ENCODE measurements at places on chromosomes 2 and 18. TPM values are rescaled to one million over a fixed set of nuclear protein-coding genes. Genes with fewer than 3 reads are reported as not detected.

GRCh38 chr2:201698588-201699226, at the start of gene MPP4:
TSS of gene MPP4 (minus strand) at chr2:201698644. CDS start at chr2:201693954, 4,690 bp downstream.
- no peak for DNase-seq

DNA sequence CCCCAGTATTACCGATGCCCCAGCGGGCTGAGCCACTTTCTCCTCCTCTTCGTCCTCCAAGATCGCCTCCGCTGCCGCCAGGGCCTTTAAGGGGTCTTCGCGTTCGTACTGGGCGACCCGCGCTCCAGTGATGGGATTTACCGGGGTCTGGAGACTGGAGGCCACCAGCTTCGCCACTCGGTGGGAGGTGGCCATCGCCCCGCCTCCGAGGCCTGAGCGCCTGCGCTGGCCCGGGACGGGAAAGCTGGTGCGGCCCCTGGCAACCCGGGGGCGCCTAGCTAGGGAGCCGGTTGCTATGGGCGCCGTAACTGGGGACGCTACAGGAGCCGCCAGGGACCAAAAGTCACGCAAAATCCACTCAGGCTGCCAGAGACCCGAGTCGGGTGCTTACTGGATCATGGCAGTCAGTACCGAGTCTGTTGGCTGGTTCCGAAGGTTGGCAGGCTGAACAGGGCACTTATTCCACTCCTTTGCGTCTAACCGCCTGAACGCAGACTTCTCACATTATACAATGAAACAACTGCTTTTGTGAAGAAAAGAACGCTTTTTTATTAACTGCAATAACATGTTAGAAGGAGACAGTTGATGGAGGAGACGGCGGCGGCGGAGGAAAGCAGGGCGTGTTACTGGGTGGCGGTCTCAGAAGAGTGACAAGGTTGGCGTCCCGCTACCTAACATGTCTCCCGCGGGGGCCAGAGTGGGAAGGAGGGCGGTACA, at the start of gene FAM161A:
Gene FAM161A (minus strand): TSS at position 214 of the 717 bp plus-strand sequence. CDS start 19 bp downstream, at position 195.
- peak; percentile 75 for DNase-seq

- DNase-seq: no peak
Observed at GRCh38 chr2:119910566-119910965, 102.3 kb upstream of the EPB41L5 start.

Gene PROKR1
- 0.80 TPM for total RNA-seq

DNA sequence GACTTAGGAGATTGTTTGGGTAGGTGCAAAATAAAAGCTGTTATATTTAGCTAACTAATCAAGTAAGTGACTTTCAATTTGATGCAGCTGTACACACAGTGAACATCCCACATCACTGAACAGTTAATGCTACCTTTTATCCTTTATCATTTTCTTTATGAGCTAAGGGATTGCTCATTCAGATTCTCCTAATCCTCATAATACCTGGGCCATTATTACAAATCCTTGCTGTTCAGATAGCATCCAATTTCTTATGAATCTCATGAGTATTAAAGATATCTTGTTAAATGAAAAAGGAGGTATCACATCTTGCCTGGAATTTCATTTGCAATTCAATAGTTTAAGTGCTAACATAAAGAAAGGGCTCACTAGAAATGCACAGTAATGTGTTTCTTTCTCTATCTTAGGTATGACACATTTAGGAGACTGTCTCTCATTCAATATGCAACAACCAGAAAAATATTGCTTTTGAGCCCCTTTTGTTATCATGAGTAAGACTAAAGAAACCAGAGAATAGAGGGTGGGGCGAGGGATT, 918.5 kb downstream of the CBLN2 start:
- DNase-seq: no peak

DNA sequence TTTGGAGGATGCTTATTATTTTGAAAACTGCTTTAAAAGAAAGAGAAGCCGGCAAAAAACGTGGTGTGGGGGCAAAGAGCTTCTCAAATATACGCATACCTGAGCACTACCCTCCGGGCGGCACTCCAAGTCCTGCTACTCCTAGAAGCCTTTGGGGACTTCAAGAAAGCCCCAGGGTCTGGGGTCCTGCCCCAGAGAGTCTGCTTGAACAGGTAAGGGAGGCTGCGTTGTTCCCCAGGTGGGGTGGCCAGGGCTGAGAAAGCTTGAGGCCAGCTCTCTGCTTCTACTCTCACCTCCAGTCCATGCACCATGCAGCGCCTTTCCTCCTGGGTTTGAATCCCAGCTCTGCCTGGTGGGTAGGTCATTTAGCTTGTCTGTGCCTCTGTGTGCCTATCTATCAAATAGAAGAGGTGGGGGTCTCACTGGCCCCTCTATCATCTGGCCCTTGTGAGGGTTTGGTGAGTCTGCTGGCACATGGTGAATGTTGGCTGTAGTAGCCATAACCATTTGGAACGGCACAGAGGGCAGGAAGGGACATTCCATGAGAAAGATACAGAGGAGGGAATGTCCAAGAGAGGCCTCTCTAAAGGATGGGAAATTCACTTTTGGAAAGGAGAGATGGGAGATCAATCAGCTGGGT, 19.5 kb downstream of the MALL start:
- no peak for DNase-seq

GRCh38 chr18:11304928-11305327, 155.6 kb upstream of the PIEZO2 start:
- no peak for DNase-seq

GRCh38 chr2:164000176-164000575, 264.4 kb upstream of the FIGN start:
- no peak for DNase-seq

GRCh38 chr2:48452108-48452507, 77.8 kb upstream of the STON1 start:
- DNase-seq: no peak

Gene GLI2
- 3.6 TPM for total RNA-seq

DNA sequence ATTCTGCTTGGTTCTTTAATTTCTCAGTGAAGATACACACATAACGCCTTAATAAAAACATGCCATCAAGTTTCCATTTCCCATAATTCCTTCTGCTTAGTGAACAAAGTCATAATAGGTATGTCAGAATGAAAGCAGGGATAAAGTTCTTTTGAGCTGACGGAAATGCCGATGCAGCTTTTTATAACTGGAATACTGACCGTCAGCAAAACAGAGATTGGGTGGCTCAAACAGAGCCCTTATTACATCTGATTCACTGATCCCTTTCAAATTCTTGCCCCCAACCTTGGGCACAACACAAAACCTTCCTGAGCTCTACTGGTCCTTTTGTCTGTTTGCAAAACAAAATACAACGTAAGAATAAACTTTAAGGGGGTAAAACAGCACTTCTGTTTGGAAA, 140.4 kb downstream of the CDH2 start:
- no peak for DNase-seq

Gene SERPINB13
- total RNA-seq: not detected

DNA sequence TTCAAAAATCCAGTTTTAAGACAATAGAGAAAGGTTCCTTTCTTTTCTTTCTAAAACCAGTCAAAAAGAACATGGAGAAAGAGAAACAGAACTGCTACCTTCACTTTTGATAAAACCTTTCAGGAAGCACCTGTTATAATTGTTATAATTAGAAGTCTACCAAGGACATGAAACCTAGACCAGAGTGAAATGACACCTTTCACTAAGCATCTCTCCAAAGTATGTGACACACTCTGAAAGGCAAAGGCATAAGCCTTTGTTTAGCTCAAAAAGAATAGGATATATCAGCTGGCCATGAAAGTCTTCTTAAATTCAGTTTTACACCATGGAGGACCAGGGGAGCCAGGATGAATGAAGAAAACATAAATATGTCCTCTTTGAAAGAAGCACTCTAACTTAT, 18.8 kb upstream of the RBM45 start:
- DNase-seq: no peak

DNA sequence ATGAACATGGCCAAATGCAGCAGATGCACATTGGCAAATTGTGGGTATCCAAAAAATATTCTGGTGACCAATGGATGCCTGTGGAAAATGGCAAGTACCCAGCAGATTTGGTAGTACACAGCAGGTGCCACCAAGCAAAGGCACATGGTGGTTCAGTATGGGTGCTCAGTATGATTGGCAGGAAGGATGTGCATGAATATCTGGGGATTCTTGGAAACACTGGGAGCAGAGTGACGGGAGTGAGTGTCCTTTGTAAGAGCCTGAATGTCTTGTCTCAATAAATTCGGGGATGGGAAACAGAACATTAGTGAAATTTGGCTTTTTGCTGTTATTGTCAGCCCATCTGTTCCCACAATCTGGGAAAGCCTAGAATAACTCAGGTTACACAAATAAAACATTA, 36.8 kb upstream of the ACADL start:
- DNase-seq: no peak

DNA sequence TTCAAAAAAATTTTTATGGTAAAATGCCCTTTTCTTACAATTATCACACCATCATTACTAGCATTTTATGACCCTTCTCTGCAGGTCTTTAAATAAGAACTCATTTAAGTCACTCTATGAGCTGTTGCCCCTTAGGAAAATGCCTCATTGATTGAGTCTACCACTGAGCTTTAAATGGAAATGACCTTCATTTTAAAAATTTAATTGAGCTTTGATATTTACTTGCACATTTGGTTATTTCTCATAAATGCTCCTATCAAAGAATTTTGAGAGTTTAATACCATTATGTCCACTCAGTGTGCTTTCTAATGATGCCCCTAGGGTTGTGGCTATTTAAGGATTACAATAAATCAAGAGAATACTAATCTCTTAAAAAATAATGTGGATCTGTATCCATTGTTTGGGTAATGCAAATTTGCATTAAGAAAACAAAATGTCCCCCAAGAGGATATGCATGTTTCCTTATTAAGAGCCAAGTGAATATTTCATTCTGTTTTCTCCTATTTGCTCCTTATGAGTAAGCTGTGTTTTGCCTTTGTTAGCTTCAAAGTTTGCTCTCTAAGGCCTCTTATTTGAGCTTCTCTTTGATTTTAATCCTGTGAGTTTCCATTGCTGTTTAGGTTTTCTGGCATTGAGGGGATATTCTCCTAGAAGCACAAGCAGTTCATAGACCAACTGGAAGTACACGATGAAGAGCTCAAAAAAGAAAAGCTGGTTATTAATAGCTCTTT, 69.8 kb downstream of the CERS6 start:
- DNase-seq: no peak

GRCh38 chr2:125857971-125858794, 797.8 kb upstream of the GYPC start:
- no peak for DNase-seq

GRCh38 chr2:110100480-110100879, 15.1 kb downstream of the MALL start:
- no peak for DNase-seq

DNA sequence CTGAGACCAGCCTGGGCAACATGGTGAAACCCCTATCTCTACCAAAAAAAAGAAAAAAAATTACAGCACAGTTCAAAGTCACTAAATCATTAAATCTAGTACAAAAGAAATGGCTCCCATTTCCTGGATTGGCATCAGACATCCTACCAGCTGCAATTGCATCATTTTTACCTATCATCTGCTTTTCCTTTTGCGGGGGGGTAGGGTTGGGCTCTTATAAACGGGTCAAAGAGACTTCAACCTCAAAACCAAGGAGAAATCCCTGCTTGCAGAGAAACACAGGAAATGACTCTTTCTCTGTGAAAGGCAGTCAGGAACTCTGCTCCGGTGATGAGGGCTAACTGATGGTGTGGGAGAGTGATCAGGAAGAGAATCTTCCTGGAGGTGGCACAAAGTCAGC, 45.3 kb upstream of the RFX8 start:
- no peak for DNase-seq

Gene GCA
- 18.9 TPM for total RNA-seq

DNA sequence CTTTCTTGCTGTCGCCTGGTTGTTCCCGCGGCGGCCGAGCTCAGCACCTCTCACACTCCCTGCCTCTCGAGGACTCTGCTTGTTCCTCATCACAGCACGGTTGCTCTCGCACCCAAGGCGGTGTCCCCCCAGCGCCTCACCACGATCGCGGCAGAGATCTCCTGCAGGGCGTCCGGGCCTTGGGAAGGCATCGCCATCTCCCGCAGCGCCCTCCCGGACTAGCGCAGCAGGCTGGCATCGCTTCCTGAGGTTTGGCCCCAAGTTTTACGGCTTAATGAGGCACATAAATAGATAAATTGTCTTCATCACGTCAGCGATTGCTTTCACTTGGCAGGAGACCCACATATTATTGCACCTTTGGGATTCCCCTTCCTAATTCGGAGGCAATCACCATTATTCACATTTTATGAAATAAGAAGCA, 125.4 kb downstream of the RGPD3 start:
- no peak for DNase-seq

DNA sequence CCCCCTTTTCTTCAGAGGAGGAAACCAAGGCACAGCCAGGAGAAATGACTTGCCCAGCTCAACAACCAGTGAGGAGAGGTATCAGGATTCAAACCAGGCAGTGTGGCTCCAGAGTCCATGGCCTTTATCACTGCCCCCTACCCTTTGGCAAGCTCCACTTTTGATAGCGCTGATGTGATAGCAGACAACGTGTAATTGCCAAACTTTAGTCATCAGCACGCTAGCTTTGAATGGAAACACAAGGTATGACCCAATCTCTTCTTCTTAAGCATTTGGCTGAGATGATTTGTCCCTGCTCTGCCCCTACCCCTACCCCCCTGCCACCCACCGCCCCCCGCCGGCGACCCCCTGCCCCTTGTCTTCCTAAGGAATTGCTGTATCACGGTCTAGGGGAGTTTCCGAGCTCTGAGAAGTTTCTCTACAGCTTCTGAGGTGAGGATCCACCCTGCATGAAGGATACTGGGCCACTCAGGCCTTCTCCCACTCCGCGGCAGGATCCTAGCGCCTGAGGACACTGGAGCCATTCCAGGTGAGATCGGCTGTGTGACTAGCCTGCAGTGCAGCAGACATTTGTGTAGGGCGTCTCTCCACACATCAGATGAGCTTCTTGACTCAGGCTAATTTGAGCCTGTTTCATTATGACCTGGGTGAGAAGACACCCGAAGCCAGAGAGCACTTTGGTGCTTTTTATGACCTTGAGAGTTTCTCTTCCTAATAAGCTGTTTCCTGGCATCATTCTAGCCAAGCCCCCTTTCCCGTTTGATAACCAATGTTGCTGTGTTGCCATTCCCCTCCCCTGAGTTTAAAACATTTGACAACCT, 75.1 kb upstream of the MAP4K4 start:
- no peak for DNase-seq

DNA sequence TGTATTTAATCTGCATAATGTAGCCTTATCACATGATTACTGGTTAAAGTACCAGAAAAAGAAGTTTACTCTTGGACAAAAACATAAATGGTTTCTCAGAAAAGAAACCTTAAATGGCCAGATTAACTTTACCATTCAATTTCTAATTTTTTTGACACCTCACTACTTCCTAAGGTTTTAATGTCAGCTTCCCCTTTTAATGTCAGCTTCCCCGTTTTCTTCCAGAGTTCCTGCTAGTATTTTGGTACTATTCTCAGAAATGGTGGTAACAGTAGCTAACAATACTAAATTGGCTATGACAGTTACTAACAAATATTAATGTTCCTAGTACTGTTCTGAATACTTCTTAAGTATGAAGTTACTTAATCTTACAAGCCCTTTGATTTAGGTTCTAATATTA, 22.4 kb upstream of the SLC8A1 start:
- DNase-seq: no peak

Gene DYSF
- total RNA-seq: 3.0 TPM

Gene TMEM247
- total RNA-seq: not detected

GRCh38 chr18:61926532-61926931, 33.7 kb upstream of the RNF152 start:
- no peak for DNase-seq

Gene MAPK4
- total RNA-seq: 1.9 TPM
